IMR-90 (cell line): ENCODE measurements at places on chromosomes 3 and 15.
A peak's percentile ranks its signal among the peaks of the same experiment; 100 is the strongest.

DNA sequence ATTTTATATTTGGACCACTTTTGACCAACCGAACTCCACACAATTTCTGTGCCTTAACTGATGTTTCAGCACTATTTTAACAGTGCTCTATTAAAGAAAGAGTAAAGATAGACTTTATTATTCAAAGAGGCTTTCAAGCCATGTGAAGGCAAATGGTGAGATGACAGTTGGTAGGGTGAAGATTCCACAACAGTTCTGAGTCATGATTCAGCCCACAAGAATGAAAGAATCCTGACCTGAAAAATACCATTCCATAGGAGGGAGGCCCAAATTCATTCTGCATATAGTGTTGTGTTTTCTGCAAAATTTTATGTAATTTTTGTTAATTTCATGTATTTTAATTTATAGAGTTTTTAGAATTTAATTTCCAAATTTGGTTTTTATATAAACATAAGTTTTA lies 135.6 kb upstream of the STAC start:
- no peaks in the 10 kb centered on the region for H3K4me1 ChIP-seq
- no peaks in the 10 kb centered on the region for H3K27me3 ChIP-seq
- no peak for DNase-seq
- H3K36me3 ChIP-seq, result no peaks in the 10 kb centered on the region

GRCh38 chr3:123637131-123637530 lies 52.3 kb upstream of the HACD2 start:
- no peaks in the 10 kb centered on the region for H3K27me3 ChIP-seq
- H3K4me1 ChIP-seq, result peaks cover 34% of the 10 kb centered on the region
- DNase-seq, result no peak
- H3K27ac ChIP-seq, result no peak overlapping the region
- no peak overlapping the region for H3K4me3 ChIP-seq
- peaks cover 76% of the 10 kb centered on the region for H3K36me3 ChIP-seq

GRCh38 chr3:158470944-158471638 lies 99.9 kb upstream of the MLF1 start:
- H3K27ac ChIP-seq, result peak overlapping the region; percentile 82
- H3K27me3 ChIP-seq, result no peaks in the 10 kb centered on the region
- H3K4me3 ChIP-seq, result no peak overlapping the region
- DNase-seq, result peak; percentile 79
- H3K36me3 ChIP-seq, result no peaks in the 10 kb centered on the region
- H3K4me1 ChIP-seq, result peaks cover 3% of the 10 kb centered on the region; the same call in 1 of the 2 replicates

GRCh38 chr15:67384761-67385160 lies 130.2 kb downstream of the IQCH start:
- DNase-seq, result no peak
- H3K4me3 ChIP-seq, result no peak overlapping the region
- no peak overlapping the region for H3K27ac ChIP-seq
- no peaks in the 10 kb centered on the region for H3K4me1 ChIP-seq
- H3K27me3 ChIP-seq, result peaks cover 22% of the 10 kb centered on the region

DNA sequence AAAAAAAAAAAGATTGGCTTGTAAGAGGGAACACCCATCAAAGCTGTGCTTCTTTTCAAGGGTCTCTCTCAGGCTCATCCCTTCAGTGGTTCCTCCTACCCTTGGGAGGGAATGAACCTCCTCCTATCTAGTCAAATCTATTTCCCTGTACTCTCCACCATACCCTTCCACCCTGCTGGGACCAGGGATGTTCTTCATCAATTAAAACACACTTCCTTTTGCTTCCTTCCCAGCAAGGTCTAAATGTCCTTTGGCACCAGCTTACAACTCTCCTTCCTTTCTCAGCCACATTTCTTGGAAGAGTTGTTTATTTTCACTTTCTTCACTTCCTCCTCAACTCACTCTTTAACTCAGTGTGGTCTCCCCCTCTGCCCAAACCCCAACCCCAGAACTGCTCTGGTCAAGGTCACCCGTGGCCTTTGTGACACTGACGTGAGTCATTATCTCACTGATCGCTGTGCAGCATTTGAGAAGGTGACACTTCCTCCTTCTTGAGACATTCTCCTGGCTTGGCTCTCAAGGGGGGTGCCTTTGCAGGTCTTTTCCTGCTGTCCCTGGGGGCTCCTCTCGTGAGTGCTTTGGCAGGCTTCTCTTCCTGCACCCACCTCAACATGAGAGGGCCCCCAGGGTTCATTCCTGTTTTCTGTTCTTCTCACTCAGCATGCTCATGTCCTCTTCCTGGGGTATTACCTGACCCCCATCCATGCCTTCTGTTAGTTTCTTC lies 210.5 kb upstream of the TLE3 start:
- no peaks in the 10 kb centered on the region for H3K36me3 ChIP-seq
- no peaks in the 10 kb centered on the region; the same call in 1 of the 2 replicates for H3K4me1 ChIP-seq
- no peak for DNase-seq
- H3K27ac ChIP-seq, result no peak overlapping the region

- H3K4me1 ChIP-seq, result no peaks in the 10 kb centered on the region
- no peaks in the 10 kb centered on the region for H3K36me3 ChIP-seq
- H3K4me3 ChIP-seq, result no peak overlapping the region
These were observed 67.3 kb upstream of the RASGRF1 start for GRCh38 chr15:79157631-79158592.

DNA sequence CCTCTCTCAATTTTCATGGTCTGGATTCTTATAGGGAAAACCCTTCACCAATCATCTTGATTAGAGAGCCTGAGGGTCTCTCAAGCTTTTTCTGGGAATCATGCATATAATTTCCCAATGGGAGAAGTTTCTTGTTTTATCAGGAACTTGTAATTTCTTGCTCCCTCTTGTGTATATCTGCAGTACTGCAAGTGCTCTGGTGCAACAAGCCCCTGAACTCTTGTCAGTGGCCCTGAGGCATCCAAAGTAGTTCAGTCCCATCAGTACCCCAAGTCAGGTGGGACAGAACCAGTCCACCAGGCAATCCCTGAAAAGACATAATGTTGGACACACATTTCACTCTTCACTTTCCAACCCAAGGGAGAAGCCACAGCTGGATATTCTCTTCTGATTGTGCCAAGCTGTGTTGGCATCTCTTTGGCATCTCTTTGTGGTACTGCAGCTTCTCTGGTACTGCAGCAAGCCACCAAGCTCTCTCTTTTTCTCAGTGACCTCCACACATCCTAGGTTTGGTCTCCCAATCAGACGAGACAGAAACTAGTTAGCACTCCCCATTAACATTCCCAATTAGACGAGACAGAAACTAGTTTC lies 214.5 kb downstream of the ZIC4 start:
- no peaks in the 10 kb centered on the region for H3K4me1 ChIP-seq
- H3K36me3 ChIP-seq, result no peaks in the 10 kb centered on the region
- no peak overlapping the region for H3K4me3 ChIP-seq
- no peaks in the 10 kb centered on the region; the same call in 1 of the 2 replicates for H3K27me3 ChIP-seq
- H3K27ac ChIP-seq, result no peak overlapping the region
- peak; percentile 75 for DNase-seq
